ENCODE measurements at places on chromosomes 13 and 19.

- no peak for DNase-seq
Observed at GRCh38 chr13:110867380-110867779, 47.5 kb downstream of the ANKRD10 start.

DNA sequence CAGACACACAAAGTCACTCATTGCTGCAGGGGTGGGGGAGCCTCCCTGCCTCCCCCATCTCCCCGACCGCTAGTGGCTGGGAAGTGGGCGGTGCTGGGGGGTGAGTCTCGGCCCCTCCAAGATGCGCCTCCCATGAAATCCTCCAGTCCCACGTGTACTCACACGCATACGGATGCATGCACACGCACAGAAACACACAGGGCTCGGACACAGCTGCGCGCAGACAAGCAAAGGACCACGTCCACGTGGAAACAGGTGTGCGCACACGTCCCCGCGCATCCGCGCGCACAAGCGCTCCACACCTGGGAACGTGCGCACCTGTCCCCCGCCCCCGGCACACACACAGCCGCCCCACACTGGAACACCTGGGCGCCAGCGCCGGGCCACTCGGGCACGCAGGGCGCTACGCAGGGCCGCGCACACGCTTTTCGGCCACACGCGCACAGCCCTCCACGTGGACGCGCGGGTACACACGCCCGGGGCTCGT, 687 bp downstream of the MATK start:
- DNase-seq, result peak; percentile 2

- DNase-seq, result peak; percentile 81
Observed at GRCh38 chr19:48403606-48404005, 10.1 kb downstream of the GRIN2D start.

DNA sequence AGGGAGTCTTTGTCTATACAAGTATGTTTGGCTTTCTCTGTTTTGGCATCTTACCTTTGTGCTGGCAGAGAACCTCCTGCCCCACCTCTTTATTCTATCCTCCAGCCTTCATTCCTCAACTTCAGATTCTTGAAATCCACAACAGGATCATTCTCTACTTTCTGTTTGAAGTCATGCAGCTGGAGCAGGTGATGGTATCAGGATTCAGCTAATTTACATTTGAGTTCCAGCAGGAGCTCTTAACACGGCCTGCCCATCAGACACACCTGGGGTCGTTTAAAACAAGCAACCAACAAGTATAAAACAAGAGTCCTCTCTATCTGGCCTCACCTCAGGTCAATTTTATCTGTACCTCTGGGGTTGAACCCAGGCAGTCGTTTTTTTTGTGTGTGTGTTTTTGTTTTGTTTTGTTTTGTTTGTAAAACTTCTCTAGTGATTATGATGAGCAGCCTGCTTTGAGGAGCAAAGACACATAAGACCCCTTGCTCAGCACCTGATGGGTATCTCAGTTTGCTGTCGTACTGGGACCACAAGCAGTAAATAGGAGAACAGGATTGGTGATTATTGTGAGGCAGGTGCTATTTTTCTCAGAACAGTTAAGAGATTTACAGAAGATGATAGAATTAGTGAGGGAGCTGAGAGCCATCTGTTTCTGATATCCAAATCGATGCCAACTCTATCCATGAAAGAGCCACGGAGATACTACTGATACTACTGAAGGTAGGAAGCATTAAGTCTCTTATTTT, 78.4 kb downstream of the GPC6 start:
- no peak for DNase-seq

- no peak for DNase-seq
Observed at GRCh38 chr13:74555651-74556420, 421.6 kb upstream of the KLF12 start.
